ENCODE measurements at places on chromosomes 1 and 21.

DNA sequence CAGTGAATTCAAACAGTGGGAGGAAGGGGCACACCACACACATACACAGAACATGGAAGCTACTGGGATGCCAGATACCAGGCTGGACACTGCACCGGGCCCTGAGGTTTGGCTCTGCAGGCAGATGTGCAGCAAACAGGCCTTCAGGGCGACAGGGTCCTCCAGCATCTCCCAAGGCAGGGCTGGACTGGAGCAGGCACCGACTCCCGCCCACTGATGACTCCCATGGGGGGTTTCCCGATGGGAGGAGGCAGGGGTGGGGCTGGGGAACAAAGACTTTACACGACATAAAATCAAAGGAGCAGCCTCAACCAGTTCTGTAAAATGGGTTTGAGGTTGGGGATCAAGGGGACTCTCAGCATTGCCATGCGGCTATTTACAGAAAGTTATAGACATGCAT, 118.1 kb downstream of the SYT2 start:
- no peak for DNase-seq

DNA sequence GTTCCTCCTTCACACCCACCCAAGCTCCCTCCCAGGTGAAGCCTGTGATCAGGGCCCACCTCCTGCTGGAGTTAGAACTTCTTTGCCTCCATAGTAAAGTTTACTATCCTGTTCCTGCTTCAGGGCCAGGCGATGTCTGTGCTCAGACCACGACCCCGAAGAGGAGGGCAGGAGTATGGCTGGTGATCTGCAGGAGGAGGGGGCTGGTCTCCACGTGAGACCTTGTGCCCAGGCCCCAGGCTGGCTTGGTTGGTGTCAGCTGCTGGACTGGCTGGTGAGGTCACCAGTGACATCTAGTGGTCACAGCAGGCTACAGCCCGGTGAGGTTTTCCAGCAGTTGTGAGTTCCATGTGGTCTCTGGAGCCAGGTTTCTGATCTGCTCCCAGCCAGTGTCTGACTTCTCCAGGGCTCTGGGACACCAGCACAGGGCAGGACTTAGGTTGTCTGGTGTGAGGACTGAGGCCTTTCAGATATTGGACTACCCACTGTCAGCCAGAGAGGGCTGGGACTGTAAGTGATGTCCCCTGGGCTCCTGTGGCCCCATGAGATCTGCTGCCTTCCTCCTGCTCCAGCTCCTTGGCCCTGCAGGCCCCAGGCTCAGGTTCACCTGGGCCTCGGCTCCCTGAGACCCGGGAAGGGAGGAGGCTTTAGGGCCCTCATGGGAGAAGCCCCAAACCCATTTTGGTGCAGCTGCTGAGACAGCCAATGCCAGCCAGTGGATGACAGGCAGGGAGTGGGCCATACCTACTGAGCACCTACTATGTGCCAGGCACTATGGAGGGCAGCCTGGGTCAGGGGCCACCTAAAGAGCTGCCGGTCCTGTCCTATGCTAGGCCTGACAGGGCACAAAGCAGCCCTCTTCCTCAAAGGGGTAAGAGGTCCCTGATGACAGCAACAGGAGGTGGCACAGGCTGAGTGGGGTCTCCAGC, 6.0 kb upstream of the UBL4B start:
- DNase-seq = peak; percentile 88

- no peak for DNase-seq
Measured at GRCh38 chr1:64072089-64072793, 131.2 kb upstream of the UBE2U start.

- no peak for DNase-seq
Measured at GRCh38 chr1:64246294-64246917, 43.0 kb downstream of the UBE2U start.

GRCh38 chr1:99963041-99963795, 6.6 kb upstream of the SLC35A3 start:
- no peak for DNase-seq

GRCh38 chr1:200452850-200453552, 43.2 kb upstream of the ZNF281 start:
- DNase-seq = no peak

GRCh38 chr21:20701235-20701634, 297.0 kb upstream of the NCAM2 start:
- no peak for DNase-seq

GRCh38 chr1:109942434-109942833, 31.8 kb downstream of the CSF1 start:
- no peak for DNase-seq

DNA sequence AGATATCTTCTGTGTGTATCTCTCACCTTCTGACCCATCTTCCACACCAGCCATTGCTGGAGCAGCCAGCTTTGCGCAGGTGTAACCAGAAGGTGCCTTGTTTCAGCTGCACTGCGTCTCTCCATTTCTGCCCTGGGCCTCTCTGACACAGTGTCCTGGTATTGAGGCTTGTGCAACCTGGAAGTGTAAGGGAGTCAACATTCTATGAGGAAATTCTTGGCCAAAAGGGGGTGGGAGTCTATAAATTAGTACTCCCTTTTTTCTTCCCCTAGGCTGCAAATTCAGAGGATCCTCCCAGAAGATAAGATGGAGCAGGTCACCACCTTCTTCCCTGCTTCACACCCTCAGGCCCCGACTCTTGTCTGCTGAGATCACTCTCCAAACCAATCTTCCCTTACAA, 109.1 kb downstream of the MRPS6 start:
- no peak for DNase-seq

GRCh38 chr21:26877018-26877417, 31.8 kb upstream of the ADAMTS1 start:
- no peak for DNase-seq

DNA sequence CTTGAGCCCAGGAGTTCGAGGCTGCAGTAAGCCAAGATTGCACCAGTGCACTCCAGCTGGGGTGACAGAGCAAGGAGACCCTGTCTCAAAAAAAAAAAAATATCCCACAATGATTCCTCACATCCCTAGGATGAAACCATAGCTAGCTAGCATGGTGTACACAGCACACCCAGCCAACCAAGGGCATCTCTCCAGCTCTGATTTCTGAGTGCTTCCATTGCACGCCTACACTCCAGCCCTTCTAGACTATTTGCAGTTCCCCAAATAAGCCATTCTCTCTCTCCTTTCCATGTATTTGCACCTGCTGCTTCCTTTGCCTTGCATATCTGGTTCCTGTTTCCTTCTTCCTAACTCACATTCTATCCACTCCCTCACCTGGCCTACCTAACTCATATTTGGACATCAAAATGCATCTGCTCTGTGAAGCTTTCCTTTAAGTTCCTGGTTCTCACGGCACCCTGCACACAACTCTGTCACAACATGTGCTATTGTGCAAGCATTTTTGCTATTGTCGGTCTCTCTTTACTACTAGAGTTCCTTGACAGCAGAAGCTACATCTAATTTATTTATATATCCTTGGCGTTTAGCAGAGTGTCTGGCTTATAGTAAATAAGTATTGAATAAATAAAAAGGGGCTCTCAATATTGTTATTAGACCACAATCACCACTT, 2.4 kb upstream of the ELAPOR1 start:
- DNase-seq = no peak

DNA sequence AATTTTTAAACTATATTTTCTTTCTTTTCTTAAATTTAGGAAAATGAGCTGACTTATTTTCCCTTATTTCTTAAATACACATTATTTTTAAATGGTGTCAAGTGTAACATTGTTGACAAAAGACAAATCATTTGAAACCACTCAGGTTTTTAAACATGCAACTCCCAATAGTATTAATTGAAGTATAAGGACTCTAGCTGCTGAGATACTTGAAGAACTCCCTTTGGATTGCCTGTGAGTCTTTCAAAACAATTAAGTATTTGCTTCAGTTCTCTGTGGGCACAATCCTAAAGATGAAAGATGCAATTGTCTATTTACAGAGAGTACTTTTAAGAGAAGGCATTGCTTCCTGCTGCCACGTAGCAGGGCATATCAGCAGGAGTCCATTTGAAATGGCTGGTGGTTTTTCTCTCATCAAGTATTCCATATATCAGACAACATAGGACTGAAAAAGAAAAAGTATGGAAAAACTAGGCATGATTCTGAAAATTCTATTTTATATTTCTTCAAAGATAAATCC, 373.4 kb downstream of the NEGR1 start:
- DNase-seq = no peak

- no peak for DNase-seq
Measured at GRCh38 chr1:89310976-89311375, 38.3 kb upstream of the GBP5 start.

- DNase-seq = peak; percentile 15
Measured at GRCh38 chr1:228016653-228017355, 10.0 kb downstream of the WNT3A start.

- no peak for DNase-seq
Measured at GRCh38 chr1:155043793-155044192, 7.3 kb upstream of the ADAM15 start.

DNA sequence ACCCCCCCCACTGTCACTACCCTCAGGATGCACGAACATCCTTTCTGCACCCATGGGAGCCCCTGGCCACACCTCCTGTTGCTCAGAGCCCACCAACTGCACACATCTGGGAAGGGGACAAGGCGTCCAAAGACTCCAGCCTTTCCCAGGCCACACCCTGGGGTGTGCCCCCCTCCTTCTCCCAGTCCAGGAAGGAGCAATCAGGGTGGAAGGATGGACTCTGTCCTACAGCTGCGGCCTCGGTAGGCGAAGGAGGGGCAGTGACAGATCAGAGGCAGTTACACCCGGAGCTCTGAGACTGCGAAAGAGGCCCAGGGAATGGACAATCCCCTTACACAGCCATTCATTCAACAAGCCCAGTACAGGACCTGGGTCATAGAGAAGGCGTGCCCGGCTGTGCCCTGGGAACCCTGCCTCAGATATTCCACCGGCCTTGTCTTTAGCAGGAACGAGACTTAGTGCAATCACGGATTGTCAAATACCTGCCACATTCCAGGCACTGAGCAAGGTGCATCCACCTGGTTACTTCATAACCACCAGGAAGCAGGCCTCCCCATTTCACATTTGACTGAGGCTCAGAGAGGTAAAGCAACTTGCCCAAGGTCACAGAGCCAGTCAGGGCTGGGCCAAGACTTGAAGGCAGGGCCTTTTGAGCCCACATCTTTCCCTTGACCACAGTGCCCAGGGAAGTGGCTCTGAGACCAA, 9.4 kb downstream of the HSPG2 start:
- DNase-seq = no peak

- DNase-seq = no peak
Measured at GRCh38 chr1:22044690-22045420, 7.7 kb upstream of the CDC42 start.

DNA sequence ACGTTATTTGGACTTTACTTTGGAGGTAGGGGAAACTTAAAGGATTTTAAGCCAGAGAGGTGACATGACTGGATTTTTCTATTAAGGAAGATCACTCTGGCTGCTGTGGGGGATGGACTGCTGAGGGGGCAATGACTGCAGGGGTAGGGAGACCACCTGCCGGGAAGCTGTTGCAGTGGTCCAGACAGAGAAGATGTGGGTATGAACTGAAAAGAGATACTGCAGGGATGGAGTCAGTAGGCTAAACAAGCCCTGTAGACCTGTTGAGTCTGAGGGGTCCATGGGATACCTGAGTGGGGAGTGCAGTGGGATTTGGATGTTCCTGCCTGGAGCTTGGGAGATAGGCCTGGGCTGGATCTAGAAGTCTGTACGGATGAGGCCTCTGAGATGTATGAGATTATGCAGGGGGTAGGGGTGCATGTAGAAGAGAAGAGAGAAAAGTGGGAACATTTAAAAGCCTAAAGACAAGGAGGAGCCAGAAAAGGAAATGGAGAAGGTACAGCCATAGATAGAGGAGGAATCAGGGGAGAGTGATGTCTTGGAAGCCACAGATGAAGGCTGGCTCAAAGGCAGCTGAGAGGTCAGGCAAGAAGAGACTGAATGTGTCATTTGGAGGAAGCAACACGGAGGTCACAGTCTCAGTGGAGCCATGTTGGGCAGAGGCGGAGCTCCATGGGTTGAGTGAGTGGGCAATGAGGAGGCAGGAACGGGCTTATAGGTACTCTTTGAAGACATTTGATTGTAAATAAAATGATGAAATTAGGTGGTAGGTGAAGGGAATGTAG, 25.9 kb upstream of the KCNA2 start:
- no peak for DNase-seq

DNA sequence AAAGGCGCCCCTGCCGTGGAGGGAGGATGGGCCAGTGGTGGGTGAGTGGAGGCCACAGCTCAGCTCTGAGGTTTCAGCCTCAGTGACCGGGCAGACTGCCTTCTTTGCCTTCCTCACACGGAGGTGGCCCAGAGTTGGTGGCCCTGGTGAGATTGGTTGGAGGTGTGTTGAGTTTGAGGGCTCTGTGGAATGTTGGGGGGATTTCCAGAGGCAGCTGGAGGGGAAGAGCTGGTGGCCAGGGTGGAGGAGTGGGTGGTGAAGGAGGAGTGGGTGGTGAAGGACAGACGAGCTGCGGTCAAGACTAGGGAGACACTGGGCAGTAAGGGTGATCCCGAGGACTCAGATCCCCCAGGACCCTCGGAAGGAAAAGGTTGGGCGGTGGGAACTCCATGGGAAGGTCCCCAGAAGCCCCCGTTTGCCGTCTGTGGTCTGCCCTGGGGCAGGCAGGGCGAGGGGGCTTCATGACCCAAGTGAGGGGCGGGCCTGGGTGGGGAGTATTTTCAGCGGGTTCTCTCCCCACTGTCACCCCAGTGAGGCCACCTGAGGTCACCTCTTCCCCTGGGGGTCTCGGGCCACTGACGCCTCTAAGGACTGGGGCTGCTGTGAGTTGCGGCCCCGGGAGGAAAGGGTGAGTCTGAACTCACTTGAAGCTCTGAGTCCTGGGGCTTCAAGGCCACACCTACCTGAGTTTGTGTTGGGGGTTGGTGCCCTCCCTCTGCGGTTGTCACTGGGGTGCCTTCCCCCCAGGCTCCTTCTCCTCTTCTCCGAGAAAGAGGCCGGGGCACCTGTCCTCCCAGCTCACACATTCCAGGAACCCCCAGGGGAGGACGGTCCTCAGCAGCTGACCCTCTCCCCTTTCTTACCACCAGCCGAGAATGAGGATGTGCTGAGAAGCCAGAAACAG, 22.7 kb upstream of the PIK3CD start:
- no peak for DNase-seq

- no peak for DNase-seq
Measured at GRCh38 chr1:118039170-118039569, 109.6 kb downstream of the WDR3 start.

GRCh38 chr1:160189649-160190625, at the start of gene CASQ1:
Gene CASQ1, plus strand, starts transcription at chr1:160190575. Its CDS starts 177 bp downstream, at chr1:160190752.
- DNase-seq = peak; percentile 40

DNA sequence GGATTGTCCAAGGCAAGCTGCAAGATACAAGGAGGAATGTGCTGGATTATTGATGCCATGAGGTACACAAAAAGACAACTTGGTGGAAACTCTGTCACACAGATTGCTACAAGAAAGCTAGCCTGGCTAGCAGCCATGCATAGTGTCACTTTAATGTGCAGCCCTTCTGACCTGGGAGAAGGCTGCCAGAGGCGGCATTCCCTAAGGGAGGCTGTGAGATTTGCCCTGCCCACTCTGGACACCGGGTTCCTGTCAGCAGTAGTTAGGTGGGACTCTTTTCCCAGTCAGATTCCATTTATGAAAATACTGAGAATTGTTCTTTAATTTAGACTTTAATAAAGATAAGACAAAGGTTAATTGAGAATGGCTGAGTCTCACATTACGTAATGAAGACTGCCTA, 47.8 kb upstream of the SYT6 start:
- no peak for DNase-seq

Data from posterior cingulate gyrus (tissue), 11 donors.